ENCODE measurements at places on chromosomes 3 and 15. TPM values are rescaled to one million over a fixed set of nuclear protein-coding genes. Genes with fewer than 3 reads are reported as not detected.

The CSPG5 gene
- total RNA-seq = 0.11 TPM

The FANCI gene
- 11.9 TPM for total RNA-seq

The KNL1 gene
- 15.5 TPM for total RNA-seq

The TRPM1 gene
- total RNA-seq = not detected

The EPHB1 gene
- 0.52 TPM for total RNA-seq

The FXR1 gene
- total RNA-seq = 179 TPM

The KLHL40 gene
- not detected for total RNA-seq

The CEMIP gene
- total RNA-seq = 1,735 TPM

The AVEN gene
- total RNA-seq = 20.1 TPM

The CCDC39 gene
- not detected for total RNA-seq

The PIAS1 gene
- total RNA-seq = 28.1 TPM

The SPINK8 gene
- not detected for total RNA-seq

The STRC gene
- total RNA-seq = 0.32 TPM

The CFAP20DC gene
- 4.2 TPM for total RNA-seq

The ZNF770 gene
- 47.7 TPM for total RNA-seq

The SCAANT1 gene
- not detected for total RNA-seq

The ARGFX gene
- total RNA-seq = not detected

The GOLGA6B gene
- total RNA-seq = not detected

The IL5RA gene
- not detected for total RNA-seq

The PPARG gene
- total RNA-seq = 3.1 TPM

The LMOD3 gene
- 0.22 TPM for total RNA-seq

The CHD2 gene
- total RNA-seq = 118 TPM

The SLC22A14 gene
- 0.32 TPM for total RNA-seq

The SYNPR gene
- not detected for total RNA-seq

The MORC1 gene
- not detected for total RNA-seq

The SLC7A14 gene
- 0.32 TPM for total RNA-seq

The TMEM207 gene
- total RNA-seq = not detected

The IL16 gene
- total RNA-seq = 12.1 TPM

The ADGRG7 gene
- not detected for total RNA-seq

The SMAD6 gene
- total RNA-seq = 86.9 TPM

The RBM5 gene
- total RNA-seq = 160 TPM

The NR1I2 gene
- total RNA-seq = 0.13 TPM

The ADAMTS7 gene
- total RNA-seq = 5.1 TPM

The SHC4 gene
- total RNA-seq = 2.5 TPM

The MKRN3 gene
- total RNA-seq = not detected

The ISLR gene
- 250 TPM for total RNA-seq

The PAQR9 gene
- total RNA-seq = under 0.01 TPM

The DUOXA2 gene
- total RNA-seq = not detected

The ACTC1 gene
- 1.2 TPM for total RNA-seq

The KCNAB1 gene
- 1.2 TPM for total RNA-seq

The MASP1 gene
- total RNA-seq = 15.1 TPM

The TERB2 gene
- not detected for total RNA-seq

The CD200R1 gene
- 0.11 TPM for total RNA-seq

The SAMD7 gene
- not detected for total RNA-seq
